ENCODE measurements at places on chromosomes 11 and 22.

GRCh38 chr11:64220271-64220670 lies 5.7 kb downstream of the TRPT1 start:
- no peak for DNase-seq

DNA sequence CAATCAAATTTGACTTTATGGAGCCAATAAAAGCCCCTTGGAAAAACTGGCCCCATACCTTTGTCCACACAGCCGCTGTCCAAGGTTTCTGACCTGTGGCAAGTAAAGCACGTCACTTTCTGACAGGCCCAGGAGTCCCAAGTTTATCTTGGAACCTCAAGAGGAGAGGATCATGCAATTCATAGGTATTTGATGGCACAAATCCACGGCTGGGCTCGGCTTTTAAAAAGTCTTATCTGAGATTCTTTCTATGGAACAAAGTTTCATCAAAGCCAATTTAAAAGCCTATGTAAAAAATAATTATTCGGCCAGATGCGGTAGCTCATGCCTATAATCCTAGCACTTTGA lies 13.6 kb downstream of the TMEM138 start:
- no peak for DNase-seq

DNA sequence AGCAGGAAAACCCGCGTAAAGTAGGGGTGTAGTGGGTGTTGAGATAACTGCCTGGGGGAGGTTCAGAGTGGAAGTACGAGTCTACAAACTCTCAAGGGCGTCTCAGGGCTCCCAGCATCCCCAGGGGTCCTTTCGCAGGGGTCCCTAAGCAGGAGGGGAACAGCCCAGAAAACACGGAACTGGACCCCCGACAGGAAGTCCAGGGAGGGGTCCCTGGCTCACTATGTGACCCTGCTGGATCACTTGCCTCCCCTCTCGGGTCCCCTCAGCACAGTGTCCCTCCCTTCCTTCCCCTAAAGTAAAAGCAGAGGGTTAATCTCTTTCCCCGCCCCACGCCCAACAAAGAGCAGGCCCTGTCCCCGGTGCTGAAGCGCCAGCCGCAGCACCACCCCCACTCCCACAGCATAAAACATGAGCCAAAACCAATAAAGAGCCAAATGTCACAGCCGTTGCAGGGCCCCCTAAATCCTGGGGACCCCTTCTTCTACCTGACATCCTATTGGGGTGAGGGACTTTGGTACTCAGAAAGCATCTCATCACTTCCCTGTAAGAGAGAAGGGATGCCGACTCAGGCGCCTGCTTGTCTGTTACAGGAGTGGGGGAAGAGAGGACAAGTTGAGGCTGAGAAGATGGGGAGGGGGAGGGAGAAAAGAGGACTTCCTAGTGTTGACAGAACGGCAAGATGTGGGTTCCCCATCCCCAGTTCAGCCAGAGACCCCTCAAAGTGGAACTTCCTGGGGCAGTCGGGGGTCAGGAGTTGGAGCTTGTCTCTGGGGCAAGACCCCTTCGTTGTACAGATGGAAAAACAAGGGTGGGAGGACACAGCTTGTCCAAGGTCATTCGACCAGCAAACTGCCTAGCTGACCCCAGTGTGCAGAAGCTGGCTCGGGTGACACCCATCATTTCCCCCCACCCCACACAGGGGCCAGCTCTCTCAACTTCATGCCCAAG lies 1.4 kb upstream of the NEFH start:
- DNase-seq: peak; percentile 23

- DNase-seq: peak; percentile 47
Measured at GRCh38 chr11:44788536-44789261, 61.9 kb downstream of the TSPAN18 start.

GRCh38 chr11:31500560-31500959 lies 8.9 kb downstream of the IMMP1L start:
- DNase-seq: no peak

DNA sequence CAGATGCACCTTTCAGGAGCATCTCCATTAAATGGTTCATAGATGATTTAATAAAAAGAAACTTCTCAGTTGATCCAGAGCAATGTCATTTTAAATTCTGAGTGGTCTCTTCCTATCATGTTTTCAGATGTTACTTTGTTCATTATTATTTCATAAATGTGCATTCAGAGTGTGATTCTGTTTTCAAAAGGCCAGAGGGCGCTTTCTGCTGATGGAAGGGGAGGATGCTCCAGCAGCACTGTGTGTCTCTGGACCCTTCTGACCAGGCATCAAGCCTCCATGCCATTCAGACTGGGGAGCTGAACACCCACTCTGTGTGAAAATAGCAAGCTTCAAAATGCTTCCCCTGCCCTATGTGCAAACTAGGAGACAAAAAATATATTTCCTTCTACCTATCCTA lies 23.9 kb upstream of the CRTAM start:
- DNase-seq: no peak

DNA sequence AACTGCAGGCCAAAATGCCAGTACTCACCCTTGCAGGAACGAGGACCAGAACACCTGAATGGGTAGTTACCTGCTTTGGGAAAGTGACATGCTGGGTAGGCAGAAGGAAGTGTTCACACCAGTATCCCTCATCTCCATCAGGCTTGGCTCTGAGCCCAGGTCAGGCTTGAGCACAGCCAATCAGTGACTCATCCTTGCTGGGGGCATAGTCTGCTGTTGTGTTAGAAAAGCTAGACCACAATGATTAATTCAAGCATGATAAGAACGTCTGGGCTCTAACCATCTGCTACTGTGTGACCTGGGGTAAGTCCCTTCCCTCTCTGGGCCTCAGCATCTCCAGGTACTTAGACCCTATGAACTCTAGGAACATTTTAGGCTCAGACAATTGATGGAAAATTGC lies 450.4 kb downstream of the MIAT start:
- DNase-seq: peak; percentile 91

GRCh38 chr11:11841116-11841722 lies 553 bp upstream of the USP47 start:
- no peak for DNase-seq

DNA sequence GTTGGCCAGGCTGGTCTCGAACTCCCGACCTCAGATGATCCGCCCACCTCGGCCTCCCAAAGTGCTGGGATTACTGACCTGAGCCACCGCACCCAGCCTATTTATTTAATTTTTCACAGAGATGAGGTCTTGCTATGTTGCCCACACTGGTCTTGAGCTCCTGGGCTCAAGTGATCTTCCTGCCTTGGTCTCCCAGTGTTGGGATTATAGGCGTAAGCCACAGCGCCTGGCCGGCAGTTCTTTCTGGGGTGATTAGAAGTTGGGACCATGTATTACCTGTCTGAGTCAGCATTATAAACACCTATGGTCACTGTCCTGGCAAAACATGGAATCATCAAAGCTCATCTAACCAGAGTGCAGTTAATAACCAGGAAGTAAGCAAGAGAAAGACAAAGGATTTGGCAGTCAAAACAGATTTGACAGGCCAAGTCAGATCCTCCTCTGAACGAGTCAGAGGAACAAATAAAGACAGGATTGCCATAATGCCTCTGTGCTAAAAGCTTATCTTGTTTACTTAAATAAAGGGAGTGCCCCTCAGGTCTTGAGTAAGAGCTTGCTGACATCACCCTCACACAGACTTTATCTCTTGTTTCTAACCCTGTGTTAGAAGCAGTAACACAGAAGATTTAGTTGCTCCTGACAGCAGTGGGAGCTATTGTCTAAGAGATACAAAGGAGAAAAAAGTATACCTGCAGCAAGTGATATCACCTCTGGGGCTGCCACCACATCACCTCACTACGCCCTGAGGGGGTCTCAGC lies 3.7 kb downstream of the SERPIND1 start:
- peak; percentile 88 for DNase-seq

DNA sequence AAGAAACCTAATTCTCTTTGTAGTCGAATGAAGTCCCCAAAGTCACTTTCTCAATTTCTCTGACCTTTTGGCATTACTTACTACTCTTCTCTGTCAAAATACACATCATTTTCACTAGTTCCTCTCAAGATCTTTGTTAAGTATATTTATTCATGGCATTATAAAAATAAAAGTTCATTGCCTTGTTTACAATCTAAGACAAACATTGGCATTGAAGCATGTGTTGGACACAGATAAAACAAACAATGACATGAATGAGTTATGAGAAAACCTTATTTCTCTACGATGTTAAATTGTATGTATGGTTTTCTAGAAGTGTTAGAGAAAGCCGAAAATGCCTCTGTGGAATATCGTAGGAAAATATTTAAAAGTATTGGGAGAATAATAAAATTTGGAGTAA lies 8.6 kb upstream of the OR51G1 start:
- no peak for DNase-seq

GRCh38 chr11:70371241-70371640 lies 27.1 kb upstream of the CTTN start:
- DNase-seq: no peak

DNA sequence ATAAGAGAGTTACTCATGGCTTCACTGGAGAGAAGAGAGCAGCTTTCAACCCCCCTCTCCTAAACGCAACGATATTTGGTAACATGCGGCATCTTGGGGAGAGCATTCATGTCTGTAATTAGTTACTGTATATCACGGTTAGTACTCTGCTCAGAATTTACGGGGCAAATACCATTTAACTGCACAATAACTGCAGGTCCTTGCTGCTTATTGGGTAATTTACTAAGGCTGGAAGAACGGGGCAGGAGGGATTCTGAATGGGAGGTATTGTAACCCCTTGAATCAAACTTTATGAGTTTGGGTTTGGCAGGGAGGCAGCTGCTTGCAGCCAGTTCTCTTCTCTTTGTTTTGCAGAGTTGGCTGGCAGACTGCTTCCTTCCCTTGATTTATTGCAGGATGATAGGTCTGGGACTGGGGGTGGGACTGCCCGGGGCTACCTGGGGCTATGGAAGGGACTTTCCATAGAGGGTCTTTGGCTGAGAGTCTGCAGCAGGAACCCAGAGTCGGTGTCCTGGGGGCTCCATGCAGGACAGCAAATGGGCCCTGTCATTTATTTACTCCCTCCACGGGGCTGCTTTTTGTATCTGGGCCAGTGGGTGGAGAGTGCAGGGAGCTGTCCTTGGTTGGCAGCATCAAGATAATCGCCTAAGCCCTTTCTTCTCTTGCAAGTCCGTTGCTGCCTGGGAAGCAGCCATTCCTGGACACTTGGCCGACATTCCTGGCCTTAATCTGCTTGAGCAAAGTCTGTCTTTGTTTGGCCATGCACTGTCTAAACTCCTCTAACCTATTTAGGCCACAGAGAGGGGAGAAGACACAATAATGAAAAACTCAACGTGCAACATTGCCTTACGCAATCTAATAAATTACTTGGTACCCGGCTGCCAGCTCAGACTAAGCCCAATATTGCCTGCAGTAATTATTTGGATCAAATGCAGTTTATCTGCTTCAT lies 188.9 kb downstream of the ST3GAL4 start:
- no peak for DNase-seq

- DNase-seq: no peak
Measured at GRCh38 chr11:109968781-109969180, 124.4 kb upstream of the ZC3H12C start.

DNA sequence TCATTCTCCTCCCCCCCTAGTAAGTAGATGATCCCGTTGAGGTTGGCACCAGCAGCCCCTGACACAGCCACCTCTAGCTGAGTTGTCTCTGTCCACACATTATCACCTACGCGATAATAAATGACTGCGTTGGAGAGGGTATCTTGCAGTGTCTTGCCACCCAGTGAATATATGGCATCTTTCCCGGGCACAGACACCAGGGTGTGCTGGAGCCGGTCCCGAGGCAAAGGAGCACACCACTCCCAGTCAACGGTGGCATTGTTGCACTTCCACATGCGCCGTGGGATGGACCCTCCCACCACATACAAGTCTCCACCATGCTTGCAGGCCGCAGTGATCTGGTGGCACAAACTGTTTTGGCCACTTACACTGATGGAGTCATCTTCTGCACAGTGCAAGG lies 5.4 kb downstream of the KBTBD4 start:
- DNase-seq: no peak

- peak; percentile 22 for DNase-seq
Measured at GRCh38 chr11:70544774-70545609, 146.7 kb downstream of the CTTN start.
